A549 treated with dexamethasone at 1 μM for 4 hours (cell line): ENCODE measurements at places on chromosomes 13 and 19. TPM values are rescaled to one million over a fixed set of nuclear protein-coding genes. Genes with fewer than 3 reads are reported as not detected.

CGB5 gene
- total RNA-seq = 0.20 to 0.72 TPM (median 0.42 TPM) in 4 of 5 replicates, not detected in the other

ZNF497 gene
- 0.74 to 1.6 TPM (median 1.1 TPM) in 5 replicates for total RNA-seq

IL4I1 gene
- total RNA-seq = 0.40 to 0.94 TPM (median 0.62 TPM) in 5 replicates

GDF15 gene
- total RNA-seq = 9.5 to 22.1 TPM (median 15.2 TPM) in 5 replicates

SLITRK5 gene
- 0.45 to 0.70 TPM (median 0.62 TPM) in 5 replicates for total RNA-seq

OR4F17 gene
- not detected in 5 replicates for total RNA-seq

OLFM2 gene
- 7.8 to 11.7 TPM (median 10.4 TPM) in 5 replicates for total RNA-seq

DHX34 gene
- 22.0 to 39.5 TPM (median 37.5 TPM) in 5 replicates for total RNA-seq

ZSCAN18 gene
- total RNA-seq = 1.3 to 3.6 TPM (median 2.2 TPM) in 5 replicates

LILRB5 gene
- total RNA-seq = 0.02 to 0.08 TPM (median 0.04 TPM) in 4 of 5 replicates, not detected in the other

PPP1R37 gene
- total RNA-seq = 27.7 to 43.9 TPM (median 36.7 TPM) in 5 replicates

SLC1A6 gene
- total RNA-seq = not detected in 5 replicates

SH2D3A gene
- total RNA-seq = 13.8 to 19.4 TPM (median 18.8 TPM) in 5 replicates

DCT gene
- total RNA-seq = 0.04 TPM in 1 of 5 replicates, not detected in the others

PPFIA3 gene
- total RNA-seq = 4.2 to 6.2 TPM (median 5.9 TPM) in 5 replicates

S1PR5 gene
- total RNA-seq = 0.98 to 1.7 TPM (median 1.4 TPM) in 5 replicates

KLK14 gene
- 0.26 to 0.54 TPM (median 0.39 TPM) in 4 of 5 replicates, not detected in the other for total RNA-seq
